HFFc6 (cell line): ENCODE measurements at places on chromosomes 2 and 18. TPM values are rescaled to one million over a fixed set of nuclear protein-coding genes. Genes with fewer than 3 reads are reported as not detected.
A peak's percentile ranks its signal among the peaks of the same experiment; 100 is the strongest.

- peaks cover 4% of the 10 kb centered on the region for H3K27me3 ChIP-seq
- H3K4me1 ChIP-seq = peaks cover 23% of the 10 kb centered on the region
- peaks cover 56% of the 10 kb centered on the region for H3K36me3 ChIP-seq
- DNase-seq = peak; percentile 12
These were observed 259.0 kb downstream of the NBAS start for GRCh38 chr2:15302154-15302553.

DNA sequence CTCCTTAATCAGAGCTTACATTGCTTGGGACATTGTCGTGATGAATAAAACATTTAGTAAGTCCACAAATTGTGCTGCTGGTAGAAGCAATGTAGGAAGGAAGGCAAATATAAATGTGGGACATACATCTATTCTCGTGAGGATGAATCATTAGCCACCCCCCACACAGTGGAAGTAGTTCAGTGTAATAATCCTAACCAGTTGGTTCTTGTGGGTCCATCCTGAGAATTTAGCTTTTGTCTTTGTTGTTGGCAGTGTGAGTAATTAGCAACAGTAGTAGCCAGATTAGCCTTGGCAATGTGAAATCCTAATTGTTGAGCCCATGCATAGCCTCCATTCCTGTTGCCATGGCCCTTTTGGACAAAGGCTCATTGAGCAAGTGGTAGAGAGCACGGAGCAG, 532.1 kb downstream of the FBXO15 start:
- peak; percentile 25 for DNase-seq
- peak overlapping the region; percentile 11; the same call in 1 of the 2 replicates for H3K4me3 ChIP-seq
- no peaks in the 10 kb centered on the region for H3K27me3 ChIP-seq
- H3K36me3 ChIP-seq = peaks cover 32% of the 10 kb centered on the region
- H3K4me1 ChIP-seq = peaks cover 64% of the 10 kb centered on the region

Gene C2orf66
- total RNA-seq = not detected in 2 replicates

- peaks cover 6% of the 10 kb centered on the region; the same call in 1 of the 2 replicates for H3K4me1 ChIP-seq
- no peak overlapping the region for H3K27ac ChIP-seq
- no peak overlapping the region for H3K4me3 ChIP-seq
- H3K27me3 ChIP-seq = no peaks in the 10 kb centered on the region; the same call in 1 of the 2 replicates
- H3K36me3 ChIP-seq = no peaks in the 10 kb centered on the region
These were observed 59.5 kb downstream of the RMDN2 start for GRCh38 chr2:37984589-37984988.

DNA sequence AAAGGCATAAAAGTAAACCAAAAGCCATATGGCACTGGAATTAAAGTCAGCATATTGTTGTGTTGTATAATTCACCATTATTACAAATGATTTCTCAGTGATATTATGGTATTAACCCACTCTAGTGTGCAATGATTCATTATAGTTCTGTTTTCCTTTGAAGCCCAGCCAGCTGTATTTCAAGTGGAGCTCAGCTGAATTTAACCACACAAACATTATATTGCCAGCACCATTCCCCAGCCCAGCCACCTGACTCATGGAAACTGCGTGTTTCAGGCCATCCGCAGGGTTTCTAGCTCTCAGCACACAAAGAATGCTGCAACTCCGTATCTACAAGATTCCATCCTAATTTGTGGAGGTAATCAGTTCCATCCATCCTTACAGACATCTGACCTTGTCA, 166.8 kb upstream of the CHAC2 start:
- H3K27ac ChIP-seq = no peak overlapping the region
- no peak for DNase-seq
- H3K27me3 ChIP-seq = peaks cover 15% of the 10 kb centered on the region
- peaks cover 9% of the 10 kb centered on the region; the same call in 1 of the 2 replicates for H3K4me1 ChIP-seq
- H3K36me3 ChIP-seq = no peaks in the 10 kb centered on the region; the same call in 1 of the 2 replicates
- H3K4me3 ChIP-seq = no peak overlapping the region
